ENCODE measurements at places on chromosomes 5 and 9.
A peak's percentile ranks its signal among the peaks of the same experiment; 100 is the strongest.

DNA sequence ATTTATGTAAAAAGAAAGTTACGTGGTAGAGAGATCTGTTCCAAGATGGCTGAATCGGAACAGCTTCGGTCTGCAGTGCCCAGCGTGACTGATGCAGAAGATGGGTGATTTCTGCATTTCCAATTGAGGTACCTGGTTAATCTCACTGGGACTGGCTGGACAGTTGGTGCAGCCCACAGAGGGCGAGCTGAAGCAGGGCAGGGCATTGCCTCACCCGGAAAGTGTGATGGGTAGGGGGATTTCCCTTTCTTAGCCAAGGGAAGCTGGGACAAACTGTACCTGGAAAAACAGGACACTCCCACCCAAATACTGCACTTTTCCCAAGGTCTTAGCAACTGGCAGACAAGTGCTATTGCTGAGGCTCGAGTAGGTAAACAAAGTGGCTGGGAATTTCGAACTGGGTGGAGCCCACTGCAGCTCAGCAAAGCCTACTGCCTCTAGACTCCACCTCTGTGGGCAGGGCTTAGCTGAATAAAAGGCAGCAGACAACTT, 13.1 kb upstream of the HSD17B4 start:
- DNase-seq: peak; percentile 26

GRCh38 chr5:103119070-103119764, 721 bp downstream of the GIN1 start:
- no peak for DNase-seq

GRCh38 chr5:148949841-148950470, 112.9 kb downstream of the SH3TC2 start:
- no peak for DNase-seq

GRCh38 chr9:134434894-134435506, 108.7 kb downstream of the RXRA start:
- DNase-seq: no peak

DNA sequence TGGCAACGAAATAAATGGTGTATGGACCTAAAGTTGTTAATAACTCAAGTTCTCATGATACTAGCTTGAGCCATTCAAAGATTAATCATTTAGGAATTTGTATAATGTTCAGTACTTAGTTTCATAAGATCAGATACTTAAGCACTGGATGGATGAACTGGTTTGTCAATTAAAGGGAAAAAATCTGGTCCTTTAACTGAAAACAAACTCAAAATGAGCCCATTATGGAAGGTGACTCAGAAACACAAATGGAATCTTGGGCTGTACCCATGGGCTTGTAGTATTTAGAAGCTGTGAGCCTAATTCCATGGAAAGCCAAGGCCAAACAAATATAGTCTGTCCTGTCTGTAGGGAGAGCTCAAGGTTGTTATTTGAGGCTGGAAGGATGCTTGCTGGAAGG, 27.6 kb upstream of the ADRB2 start:
- no peak for DNase-seq

DNA sequence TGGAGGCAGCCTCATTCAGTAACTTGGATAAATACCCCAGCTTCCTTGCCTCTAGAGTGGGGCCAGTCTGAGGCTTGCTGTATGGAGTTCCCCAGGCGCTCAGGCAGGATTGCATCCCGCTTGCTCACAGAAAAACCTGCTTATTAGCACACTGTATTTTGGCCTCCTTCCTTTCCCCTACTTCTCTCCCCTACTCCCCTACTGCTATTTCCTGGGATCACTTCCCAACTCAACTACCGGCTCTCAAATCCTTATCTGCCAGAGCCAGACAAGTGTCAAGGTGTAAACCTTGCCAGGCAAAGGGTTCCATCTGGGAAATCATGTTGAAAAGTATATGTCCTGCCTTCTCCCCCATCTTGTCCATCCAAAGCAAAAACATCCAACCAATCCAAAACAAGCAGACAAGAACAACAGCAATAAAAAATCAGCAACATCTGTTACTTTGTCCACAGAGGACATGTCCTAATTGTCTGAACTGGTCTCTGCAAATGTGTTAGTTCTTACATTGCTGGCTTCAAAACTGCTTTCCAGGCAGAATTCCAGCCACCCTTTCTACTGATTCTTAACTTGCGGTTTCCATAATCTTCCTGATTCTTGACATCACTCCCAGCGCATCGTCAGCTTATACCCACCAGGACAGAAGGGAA, 164.1 kb upstream of the SEMA6A start:
- DNase-seq: no peak

- no peak for DNase-seq
Measured at GRCh38 chr9:130345897-130346385, 80.4 kb downstream of the HMCN2 start.

GRCh38 chr5:154371687-154372086, 74.1 kb upstream of the SAP30L start:
- no peak for DNase-seq

GRCh38 chr5:168978015-168978414, 322.9 kb downstream of the SLIT3 start:
- DNase-seq: no peak

- peak; percentile 41 for DNase-seq
Measured at GRCh38 chr5:157744051-157745011, 819 bp downstream of the LSM11 start.

GRCh38 chr5:180785794-180786221, 16.8 kb downstream of the MGAT1 start:
- no peak for DNase-seq

GRCh38 chr5:134917070-134917815, 12.3 kb downstream of the PCBD2 start:
- no peak for DNase-seq

GRCh38 chr9:116279230-116279629, 125.6 kb downstream of the PAPPA start:
- DNase-seq: no peak

GRCh38 chr9:38643815-38644173, 23.4 kb upstream of the ANKRD18A start:
- DNase-seq: no peak

- no peak for DNase-seq
Measured at GRCh38 chr5:173764332-173765028, 123.7 kb upstream of the CPEB4 start.

- DNase-seq: no peak
Measured at GRCh38 chr9:20561531-20561930, 60.8 kb downstream of the MLLT3 start.

GRCh38 chr5:36423578-36424307, 122.0 kb upstream of the RANBP3L start:
- no peak for DNase-seq

- no peak for DNase-seq
Measured at GRCh38 chr9:114676901-114677300, 5.1 kb downstream of the TEX48 start.

DNA sequence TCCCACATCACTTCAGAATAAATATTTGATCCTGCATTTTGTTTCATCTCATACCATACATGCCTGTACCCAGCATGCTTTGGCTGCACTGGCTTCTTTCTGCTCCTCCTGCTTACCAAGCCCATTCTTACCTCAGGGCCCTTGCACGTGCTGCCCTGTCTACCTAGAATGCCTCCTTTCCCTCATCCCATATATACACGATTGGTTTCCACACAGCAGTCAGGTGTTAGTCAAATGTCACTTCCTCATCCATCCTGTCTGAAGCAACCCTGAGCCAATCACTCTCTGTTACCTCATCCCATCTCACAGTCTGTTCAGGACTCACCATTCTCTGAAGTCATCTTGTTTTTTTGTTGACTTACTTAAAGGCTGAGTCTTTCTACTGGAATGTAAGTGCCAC, 30.3 kb downstream of the CAST start:
- no peak for DNase-seq

GRCh38 chr5:76371960-76372322, 31.1 kb upstream of the IQGAP2 start:
- DNase-seq: no peak

DNA sequence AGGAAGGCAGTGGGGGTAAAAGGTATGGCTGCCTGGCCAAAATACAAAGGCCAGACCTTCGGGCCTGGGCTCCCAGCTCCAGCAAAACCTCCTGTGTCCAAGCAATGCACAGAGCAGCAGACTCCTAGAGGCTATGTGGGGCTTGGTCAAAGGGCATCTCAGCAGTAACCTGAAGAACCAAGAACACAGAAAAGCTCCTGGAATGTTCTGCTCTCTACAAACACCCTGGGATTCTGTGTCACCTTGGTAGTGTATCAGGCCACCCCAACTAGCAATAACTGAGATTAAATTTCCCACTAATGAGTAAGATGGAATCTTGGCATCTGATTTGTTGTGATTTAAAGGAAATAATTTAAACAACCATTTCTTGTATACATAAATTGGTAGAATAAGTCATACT, 158.6 kb downstream of the GLIS3 start:
- DNase-seq: no peak

- no peak for DNase-seq
Measured at GRCh38 chr9:121921444-121921843, 171.7 kb downstream of the TTLL11 start.

GRCh38 chr5:83726912-83727311, 6.3 kb upstream of the HAPLN1 start:
- no peak for DNase-seq

GRCh38 chr5:126527892-126528291, 67.1 kb downstream of the ALDH7A1 start:
- DNase-seq: no peak

DNA sequence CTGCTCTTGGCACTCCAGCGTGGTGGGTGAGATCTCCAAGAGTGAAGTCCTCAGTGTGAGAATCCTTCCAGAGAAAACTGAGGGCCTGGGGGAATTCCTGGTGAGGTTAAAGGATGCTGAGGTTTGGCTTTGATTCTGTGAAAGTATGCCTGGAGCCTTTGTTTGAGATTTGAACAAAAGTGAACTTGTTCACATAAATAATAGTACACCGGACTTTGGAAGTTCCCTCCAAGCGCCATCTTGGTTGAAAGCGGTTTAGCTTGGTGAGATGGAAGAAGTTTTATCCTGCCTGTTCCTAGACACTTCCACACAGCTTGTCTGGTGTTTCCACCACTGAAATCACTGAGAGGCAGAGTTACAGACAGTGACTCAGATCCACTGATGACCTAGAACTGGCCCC, 286.4 kb downstream of the NTRK2 start:
- no peak for DNase-seq

- no peak for DNase-seq
Measured at GRCh38 chr5:68710514-68710913, 383.3 kb upstream of the SLC30A5 start.
